ENCODE measurements at places on chromosomes 2 and 18.

DNA sequence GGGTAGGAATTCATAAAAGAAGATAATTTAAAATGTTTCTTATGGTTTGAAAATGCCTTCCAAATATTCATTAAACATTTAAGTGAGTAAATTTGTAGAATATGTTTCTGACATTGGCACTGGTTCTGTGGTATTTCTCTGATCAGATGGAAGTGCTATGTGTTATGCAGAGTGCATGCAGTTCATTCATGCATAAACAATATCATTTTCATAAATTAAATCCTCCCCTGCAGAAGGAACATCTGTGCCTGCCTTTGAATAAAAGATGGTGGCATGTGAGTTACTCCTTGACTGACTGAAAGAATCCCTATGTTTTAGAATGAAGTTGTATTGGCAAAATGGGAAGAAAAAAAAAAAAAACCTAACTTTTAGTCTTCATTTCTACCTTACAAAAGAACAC lies 5.9 kb downstream of the NEUROD1 start:
- no peaks in the 10 kb centered on the region for H3K36me3 ChIP-seq
- peaks cover 24% of the 10 kb centered on the region for H3K27me3 ChIP-seq
- no peak overlapping the region for H3K4me3 ChIP-seq

GRCh38 chr2:35063836-35064235 lies 1291.7 kb upstream of the CRIM1 start:
- H3K4me1 ChIP-seq, result no peaks in the 10 kb centered on the region
- DNase-seq, result no peak
- no peak overlapping the region for H3K27ac ChIP-seq
- H3K27me3 ChIP-seq, result no peaks in the 10 kb centered on the region
- no peak overlapping the region for H3K4me3 ChIP-seq

DNA sequence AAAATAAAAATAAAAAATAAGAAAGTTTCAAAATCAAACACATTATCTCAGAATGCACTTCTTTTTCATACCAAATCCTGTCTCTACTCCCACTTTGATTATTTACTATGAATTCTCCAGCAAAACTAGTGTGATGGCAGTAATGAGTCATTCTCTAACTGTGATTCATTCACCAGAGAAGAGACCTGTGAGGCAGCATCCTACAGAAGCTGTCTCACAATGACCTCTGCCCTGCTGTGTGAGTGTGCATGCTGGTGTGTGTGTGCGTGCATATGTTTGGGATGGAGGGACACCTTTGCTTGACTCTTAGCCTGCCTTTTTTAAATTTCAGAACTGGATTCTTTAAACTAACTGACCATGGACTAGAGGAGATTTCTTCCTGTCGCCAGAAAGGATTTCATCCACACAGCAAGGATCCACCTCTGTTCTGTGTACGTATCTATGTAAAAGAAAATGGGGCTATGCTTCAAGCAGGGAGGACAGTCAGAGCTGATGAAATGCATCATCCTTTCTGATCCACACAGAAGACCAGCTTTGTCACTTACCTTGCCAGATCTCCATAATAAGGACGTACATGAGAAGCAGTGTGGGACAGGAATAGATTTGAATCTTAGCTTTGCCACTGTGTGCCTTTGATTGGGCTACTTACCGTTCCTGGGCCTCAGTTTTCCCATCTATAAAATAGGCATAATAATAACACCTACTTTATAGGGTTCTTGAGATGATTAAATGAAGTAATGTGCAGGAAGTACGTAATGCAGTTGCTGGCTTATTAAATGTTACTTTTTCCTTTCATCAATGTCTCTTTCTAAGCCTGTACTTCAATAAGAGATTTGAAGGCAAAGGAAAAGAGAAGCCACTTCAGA lies 31.2 kb downstream of the STAMBP start:
- H3K27ac ChIP-seq, result no peak overlapping the region
- no peaks in the 10 kb centered on the region for H3K27me3 ChIP-seq
- H3K36me3 ChIP-seq, result peaks cover 78% of the 10 kb centered on the region

DNA sequence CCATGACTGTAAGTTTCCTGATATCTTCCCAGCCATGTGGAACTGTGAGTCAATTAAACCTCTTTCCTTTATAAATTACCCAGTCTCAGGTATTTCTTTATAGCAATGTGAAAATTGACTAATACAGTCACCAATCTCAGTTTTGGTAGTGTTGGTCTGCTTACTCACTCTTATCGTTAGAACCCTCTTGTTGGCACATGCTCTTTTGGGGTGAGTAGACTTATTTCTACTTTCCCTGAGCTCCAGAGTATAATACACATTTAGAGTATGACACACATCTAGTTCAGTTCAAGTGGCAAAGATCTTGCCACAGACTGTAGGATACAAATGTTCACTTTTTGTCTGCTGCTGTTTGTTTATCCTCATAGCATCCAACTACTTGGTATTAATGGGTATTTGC lies 347.5 kb upstream of the CELF4 start:
- no peak overlapping the region for H3K27ac ChIP-seq
- H3K36me3 ChIP-seq, result no peaks in the 10 kb centered on the region
- H3K27me3 ChIP-seq, result no peaks in the 10 kb centered on the region
- H3K4me1 ChIP-seq, result no peaks in the 10 kb centered on the region
- no peak for DNase-seq
- H3K4me3 ChIP-seq, result no peak overlapping the region

GRCh38 chr18:23069481-23069880 lies 65.8 kb upstream of the CABLES1 start:
- H3K27ac ChIP-seq, result no peak overlapping the region
- H3K4me3 ChIP-seq, result no peak overlapping the region
- no peaks in the 10 kb centered on the region for H3K4me1 ChIP-seq
- H3K27me3 ChIP-seq, result no peaks in the 10 kb centered on the region
- DNase-seq, result no peak
